ENCODE measurements at places on chromosomes 3 and 15. TPM values are rescaled to one million over a fixed set of nuclear protein-coding genes. Genes with fewer than 3 reads are reported as not detected.

Gene RHOV
- polyA plus RNA-seq = 0.27 TPM

Gene CKMT1A
- polyA plus RNA-seq = not detected

Gene FBXW12
- not detected for polyA plus RNA-seq

Gene FAM107A
- polyA plus RNA-seq = 1.6 TPM

Gene NIPA2
- 41.7 TPM for polyA plus RNA-seq

Gene LDHAL6B
- polyA plus RNA-seq = not detected

Gene HYKK
- 2.7 TPM for polyA plus RNA-seq

Gene CDAN1
- 15.2 TPM for polyA plus RNA-seq

DNA sequence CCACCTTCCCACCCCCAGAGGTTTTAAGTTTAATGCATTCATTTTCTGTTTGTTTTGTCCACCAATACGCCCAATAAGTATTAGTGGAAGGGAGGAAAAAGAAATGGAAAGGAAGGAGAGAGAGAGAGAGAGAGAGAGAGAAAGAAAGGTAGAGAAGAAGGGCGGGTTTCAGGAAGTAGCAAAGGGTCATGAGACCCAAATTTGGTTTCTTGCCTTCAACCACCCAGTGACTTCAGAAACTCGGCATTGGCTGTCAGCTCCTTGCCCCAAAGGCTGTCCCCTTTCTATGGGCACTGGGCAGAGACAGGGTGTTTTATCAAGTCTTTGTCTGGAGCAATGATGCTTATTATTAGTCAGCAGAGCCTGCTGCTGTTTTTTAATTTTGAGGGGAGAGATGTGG, 13.5 kb upstream of the NR1D2 start:
- DNase-seq = no peak

GRCh38 chr3:3636815-3637214, 162.4 kb upstream of the LRRN1 start:
- no peak for DNase-seq

GRCh38 chr3:34107669-34108068, 309.2 kb downstream of the PDCD6IP start:
- no peak for DNase-seq

- DNase-seq = no peak
Observed at GRCh38 chr3:186380622-186381380, 18.8 kb upstream of the DGKG start.

DNA sequence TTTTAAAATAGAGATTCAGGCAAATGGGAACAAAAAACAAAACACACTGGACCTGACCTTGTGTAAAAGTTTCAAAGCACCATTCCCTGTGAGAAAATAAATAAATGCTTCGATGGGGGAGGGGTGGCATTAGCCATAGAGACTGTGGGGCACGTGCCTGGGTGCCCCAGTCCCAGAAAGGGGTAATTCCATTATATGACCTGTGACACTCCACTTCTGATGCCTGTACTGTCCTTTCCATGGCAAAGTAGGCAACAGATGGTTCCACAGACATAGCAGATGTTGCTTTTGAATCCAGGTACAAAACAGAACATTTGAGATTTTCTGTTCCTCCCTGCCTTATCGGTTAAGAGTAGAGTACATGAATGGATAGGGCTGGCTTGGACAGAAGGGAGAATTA, 3.9 kb downstream of the PHLDB2 start:
- no peak for DNase-seq

DNA sequence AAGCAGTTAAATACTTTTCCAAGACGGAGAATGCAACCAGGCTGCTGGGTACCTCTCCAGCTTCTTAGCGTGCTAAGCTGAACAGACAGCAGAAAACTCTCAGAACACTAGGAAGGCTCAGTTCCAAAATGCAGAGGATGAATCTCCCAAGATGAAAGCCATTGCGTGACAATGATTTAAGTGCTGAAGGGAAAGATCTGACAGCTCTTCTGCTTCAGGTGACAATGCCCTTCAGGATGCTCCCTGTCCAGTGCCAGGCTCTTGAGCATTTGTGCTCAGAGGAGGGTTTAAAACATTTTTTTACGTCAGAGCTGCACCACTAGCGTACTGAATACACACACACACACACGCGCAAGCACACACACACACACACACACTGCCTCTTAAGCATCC, 26.3 kb downstream of the ARHGEF3 start:
- DNase-seq = no peak

DNA sequence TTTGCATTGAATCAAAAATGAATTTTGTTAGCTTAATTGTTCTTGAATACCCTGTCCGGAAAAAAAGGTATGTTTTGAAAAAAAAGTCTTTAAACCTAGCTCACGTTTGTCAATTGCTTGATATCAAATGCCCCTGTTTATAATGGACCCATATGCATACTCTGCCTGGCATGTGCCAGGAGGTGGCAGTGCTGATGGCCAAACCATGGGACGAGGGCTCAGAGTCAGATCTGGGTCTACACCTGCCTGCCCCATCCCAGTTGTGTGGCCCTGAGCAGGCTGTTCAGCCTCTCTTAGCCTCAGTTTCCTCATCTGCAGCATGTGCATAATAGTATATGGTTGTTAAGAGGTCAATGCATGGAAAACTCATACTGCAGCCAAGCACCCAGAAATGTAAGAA, 38.8 kb downstream of the PRKCD start:
- DNase-seq = no peak

DNA sequence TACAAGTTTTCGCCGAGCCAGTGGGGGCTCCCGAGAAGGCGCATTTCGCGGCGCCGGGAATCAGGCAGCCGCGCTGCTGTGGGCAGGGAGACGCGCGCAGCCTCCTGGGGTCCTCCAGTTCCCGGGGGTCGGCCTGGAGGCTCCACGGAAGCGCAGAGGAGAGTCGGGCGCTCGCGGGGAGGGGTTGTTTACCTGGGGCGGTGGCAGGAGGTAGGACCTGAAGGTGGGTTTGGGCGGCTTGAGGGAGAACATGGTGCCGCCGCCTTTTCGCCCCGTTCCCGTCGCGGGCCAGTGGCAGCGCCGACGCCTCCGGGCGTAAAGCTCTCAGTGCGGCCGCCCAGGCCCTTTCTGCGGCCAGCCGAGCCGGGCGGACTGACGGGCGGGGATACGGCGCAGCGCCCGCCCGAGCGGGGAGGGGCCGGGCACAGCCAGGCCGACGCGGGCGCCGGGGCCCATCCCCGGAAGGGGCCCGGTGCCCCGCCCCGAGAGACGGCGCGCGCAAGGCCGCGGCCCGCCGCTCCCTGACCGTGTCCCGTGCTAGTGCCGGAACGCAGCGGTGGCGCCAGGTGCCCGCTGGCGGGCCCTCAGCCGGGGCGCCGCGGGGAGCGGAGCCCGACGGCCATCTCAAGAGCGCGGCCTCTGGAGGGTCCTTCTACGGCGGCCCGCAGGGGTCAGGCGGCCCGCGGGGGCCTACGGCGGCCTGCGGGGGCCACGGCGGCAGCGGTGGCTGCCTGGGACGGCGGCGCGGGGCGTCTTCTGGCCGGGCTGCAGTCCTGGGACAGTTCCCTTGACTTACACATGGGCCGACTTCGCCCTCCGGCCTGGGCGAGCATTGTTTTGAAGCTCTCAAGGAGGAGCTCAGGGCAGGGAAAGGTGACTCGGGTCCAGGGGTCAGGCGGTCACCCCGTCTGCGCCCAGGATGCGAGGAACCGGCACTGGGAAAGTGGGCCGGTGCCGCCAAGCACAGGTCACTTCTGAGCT, at the start of gene MTMR10:
Gene MTMR10, minus strand, starts transcription at position 374 of the 981 bp plus-strand sequence. Its CDS starts 122 bp downstream, at position 252.
- peak; percentile 81 for DNase-seq

DNA sequence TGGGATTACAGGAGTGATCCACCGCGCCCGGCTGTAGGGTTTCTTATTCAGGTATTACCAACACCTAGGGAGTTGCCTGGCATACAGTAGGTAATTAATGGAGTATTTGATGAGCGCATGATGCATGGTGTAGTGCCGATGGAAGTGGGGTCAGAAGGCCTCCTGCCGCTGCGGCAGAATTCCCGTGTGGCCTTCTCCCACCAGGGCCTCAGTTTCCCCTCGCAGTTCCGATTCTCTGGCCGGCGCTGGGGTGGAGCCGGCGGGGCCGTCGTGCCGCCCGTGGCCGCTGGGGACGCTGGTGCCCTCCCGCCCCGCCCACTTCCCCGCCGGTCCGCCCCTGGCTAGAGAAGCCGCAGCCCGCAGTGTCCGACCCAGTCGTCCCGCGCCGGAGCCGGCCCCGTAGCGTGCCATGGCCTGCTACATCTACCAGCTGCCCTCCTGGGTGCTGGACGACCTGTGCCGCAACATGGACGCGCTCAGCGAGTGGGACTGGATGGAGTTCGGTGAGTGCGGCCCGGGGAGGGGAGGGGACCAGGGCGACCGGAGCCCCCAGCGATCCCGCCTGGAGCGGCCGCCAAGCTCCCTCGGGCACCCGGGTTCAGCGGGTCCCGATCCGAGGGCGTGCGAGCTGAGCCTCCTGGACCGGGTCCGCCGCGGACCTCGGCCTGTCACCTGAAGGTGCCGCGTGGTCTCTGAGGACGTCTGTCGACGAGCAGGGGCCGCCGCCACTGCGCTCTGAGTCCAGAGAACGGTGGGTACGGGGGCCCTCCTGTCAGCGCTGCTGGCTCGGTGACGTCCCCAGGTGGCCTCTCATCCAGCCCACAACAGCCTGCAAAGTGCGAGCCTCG, at the start of gene IRAK2:
Gene IRAK2, plus strand, starts transcription at position 374 of the 848 bp plus-strand sequence. Its CDS starts 36 bp downstream, at position 410.
- peak; percentile 61 for DNase-seq

- DNase-seq = no peak
Observed at GRCh38 chr3:194465920-194466570, 20.8 kb downstream of the ATP13A3 start.

- no peak for DNase-seq
Observed at GRCh38 chr3:31762888-31763351, 218.1 kb downstream of the OSBPL10 start.

DNA sequence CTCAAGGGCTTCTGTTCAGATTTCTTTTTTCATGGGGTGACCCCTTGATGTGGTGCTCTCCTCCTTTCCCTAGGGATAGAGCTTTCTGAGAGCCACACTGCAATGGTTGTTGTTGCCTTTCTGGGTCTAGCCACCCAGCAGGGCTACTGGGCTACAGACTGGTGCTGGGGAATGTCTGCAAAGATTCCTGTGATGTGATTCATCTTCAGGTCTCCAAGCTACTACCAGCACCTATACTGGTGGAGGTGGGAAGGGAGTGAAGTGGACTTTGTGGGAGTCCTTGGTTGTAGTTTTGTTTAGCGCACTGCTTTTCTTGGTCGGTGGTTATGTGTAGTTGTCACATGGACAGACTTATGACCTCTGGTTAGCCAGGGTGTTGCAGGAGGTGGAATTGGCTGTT, 392.3 kb upstream of the CNTN6 start:
- DNase-seq = no peak

- DNase-seq = peak; percentile 57
Observed at GRCh38 chr15:100879464-100880138, at the start of gene ALDH1A3. Gene ALDH1A3, plus strand, starts transcription at chr15:100879831. Its CDS starts 77 bp downstream, at chr15:100879908.

GRCh38 chr3:125213946-125214542, 1.5 kb upstream of the SLC12A8 start:
- DNase-seq = peak; percentile 80

GRCh38 chr15:67307889-67308597, 53.5 kb downstream of the IQCH start:
- no peak for DNase-seq

DNA sequence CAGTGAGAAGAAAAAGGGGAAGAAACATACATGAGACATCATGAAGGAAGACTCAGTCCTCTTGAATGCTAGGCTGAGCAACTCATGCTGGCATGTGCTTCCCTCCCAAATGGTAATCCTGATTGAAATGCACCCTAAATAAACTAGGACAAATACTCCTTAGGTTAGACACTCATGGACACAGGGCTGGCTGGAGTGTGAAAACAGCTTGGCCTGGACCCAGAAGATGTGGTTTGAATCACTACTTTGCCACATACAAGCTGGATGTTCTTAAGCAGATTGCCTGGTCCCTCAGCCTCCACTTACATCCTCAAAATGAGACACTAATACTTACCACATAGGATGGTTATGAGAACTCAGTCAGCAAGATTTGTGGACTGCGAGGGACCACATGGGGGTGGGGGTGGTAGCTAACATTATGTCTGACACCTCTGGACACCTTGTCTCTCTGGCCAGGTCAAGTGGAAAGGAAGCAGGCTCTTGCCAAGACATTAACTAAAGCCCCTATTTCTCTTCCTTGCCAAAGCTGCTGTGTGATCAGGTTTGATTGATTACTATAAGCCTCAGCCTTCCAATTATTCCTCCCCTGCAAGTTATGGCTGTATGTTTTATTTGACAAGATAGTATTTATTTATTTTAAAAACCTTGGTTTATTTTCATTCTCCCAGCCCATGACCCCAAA, 138.9 kb upstream of the SLC7A14 start:
- DNase-seq = peak; percentile 82
